ENCODE measurements at places on chromosomes 3 and 15. TPM values are rescaled to one million over a fixed set of nuclear protein-coding genes. Genes with fewer than 3 reads are reported as not detected.

The CDC25A gene
- total RNA-seq: 21.8 TPM

The HEMK1 gene
- total RNA-seq: 11.4 TPM

GRCh38 chr3:168844894-168845482 is 749.3 kb upstream of the GOLIM4 start:
- no peak for DNase-seq

GRCh38 chr15:29812384-29812694 is 9.9 kb downstream of the TJP1 start:
- DNase-seq: peak; percentile 22

DNA sequence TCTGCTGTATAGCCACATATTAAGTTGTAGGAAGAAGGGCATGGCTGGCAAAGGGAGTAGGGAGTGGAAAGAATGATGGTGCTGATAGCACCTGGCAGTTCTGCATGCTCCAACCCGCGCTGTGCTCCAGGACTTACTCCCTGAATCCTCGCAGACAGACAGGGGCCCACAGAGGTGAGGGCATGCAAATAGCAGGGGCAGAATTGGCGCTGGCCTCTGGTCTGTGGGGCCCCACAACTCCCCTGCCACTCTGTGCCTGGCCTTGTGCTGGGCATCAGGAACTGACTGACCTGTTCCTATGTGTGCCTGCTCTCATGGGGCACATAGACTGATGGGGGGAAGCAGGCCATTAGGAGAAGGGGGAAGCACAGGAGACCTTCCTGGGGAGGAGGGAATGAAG is 20.9 kb downstream of the HDAC11 start:
- DNase-seq: no peak

GRCh38 chr3:173221010-173221409 is 80.0 kb upstream of the SPATA16 start:
- DNase-seq: no peak
